ENCODE measurements at places on chromosomes 12 and 14.

DNA sequence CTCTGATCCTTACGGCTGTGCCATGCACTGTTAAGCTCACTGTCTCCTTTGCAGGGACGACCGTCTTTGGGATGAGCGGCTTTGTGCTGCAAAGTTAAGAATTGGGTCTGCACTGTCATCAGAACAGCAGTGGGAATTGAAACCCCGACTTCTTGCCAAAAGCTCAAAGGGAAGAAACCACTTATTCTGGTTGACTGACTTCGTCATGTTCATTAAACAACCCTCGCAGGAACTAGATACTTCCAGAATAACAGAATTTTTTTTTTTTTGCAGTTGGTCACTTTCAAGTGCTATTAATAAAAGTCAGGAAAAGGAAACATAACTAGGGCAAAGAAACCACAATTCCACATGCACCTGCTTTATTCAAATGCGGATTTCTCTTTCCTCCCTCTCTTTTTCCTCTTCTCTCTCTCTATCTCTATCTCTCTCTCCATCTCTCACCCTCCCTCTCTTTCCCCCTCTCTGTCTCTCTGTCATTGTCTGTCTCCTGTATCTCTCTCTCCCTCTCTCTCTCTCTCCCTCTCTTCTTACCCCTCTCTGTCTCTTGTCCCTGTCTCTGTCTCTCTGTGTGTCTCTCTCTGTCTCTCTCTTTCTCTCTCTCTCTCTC, 12.3 kb upstream of the GLT1D1 start:
- DNase-seq: no peak

DNA sequence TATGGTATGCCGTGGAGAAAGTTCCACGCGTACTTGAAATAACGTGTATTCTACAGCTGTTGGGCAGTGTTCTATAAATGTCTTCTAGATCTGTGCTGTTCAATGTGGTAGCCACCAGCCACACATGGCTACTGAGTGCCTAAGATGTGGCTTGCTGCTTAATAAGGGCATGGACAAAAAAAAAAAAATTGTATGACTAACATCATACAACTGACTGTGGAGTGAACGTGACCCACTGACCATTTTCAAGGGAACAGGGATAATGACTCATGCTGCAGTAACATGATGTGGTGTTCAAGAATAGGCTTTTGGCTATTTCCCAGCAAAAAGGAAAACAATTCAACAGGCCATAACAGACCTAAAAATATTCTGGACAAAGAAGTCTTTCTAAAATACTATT, 13.0 kb downstream of the ATG14 start:
- DNase-seq: no peak

GRCh38 chr14:105328678-105329390, 14.3 kb downstream of the PACS2 start:
- DNase-seq: peak; percentile 46

DNA sequence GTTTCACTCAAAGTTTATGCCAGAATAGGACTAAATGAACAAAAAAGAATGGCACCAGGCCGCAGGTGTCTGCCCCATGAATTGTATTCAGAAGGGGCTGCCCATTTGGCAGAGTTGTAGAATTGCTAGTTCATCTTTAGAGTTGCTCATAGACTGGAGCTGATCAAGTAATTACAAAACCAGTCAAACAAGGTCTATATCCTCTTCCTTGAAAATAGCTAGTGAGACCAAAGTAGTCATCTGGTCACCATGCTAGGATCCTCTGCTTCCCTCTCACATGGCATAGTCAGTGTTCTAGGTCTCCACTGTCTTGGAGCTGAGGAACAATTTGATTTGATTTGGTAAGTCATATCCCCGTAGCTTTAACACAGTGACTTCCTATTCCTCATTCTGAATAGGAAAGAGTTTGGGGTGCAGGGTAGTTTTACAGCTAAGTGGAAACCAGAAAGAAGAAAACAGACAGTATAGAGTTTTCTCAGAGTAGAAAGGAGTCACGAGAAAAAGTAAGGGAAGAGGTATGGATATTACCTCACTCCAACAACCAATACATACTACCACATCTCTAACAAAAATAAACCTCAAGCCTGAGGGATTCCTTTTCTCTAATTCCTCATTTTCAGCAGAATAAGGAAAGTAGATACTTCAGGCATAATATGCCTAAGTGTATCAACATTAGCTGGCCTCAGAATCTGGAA, 252.1 kb downstream of the PAWR start:
- no peak for DNase-seq

GRCh38 chr14:73741876-73742519, 27.8 kb upstream of the PNMA1 start:
- DNase-seq: no peak

- no peak for DNase-seq
These were observed 32.3 kb downstream of the PROX2 start for GRCh38 chr14:74843653-74844052.

DNA sequence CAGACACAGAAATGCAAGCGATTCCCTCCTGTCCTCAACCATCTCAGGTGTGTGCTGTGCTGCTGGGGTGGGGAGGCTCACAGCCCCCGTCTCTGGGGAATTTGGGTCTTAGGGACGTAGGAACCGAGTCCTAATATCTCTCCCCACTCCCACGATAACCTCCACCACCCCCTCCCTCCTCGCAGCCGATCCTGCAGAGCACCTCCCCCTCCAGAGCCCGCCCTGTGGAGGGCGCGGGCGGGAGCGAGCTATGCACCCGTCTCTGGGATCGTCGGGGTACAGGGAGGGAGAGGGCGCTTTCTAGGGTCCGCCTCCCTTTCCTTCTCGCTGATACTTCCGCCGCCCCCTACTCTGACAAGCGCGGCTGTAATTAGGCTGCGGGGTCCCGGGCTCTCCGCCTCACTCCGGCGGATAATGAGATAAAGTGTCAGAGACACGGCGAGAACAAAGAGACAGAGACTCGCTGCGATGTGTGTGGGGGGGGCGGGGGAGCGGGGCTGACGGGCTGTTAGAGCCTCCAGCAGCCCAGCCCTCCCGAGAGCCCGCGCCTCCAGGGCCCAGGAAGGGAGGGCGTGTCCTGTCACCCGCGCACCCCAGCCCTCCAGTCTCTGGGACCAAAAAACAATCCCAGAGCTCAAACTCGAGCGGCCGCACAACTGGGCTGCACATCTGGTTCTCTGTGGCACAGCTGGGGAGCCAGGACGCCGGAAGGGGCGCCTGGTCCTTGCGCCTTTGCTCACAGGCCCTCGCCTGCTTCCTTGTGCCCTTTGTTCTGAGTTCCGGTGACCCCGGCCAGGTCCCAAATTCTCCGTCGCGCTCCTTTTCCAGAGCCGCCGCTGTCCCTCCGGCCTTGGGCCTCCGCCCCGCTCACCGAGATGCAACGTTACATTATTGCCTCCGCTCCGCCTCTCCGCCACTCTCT, 8.7 kb downstream of the SHMT2 start:
- peak; percentile 69 for DNase-seq

DNA sequence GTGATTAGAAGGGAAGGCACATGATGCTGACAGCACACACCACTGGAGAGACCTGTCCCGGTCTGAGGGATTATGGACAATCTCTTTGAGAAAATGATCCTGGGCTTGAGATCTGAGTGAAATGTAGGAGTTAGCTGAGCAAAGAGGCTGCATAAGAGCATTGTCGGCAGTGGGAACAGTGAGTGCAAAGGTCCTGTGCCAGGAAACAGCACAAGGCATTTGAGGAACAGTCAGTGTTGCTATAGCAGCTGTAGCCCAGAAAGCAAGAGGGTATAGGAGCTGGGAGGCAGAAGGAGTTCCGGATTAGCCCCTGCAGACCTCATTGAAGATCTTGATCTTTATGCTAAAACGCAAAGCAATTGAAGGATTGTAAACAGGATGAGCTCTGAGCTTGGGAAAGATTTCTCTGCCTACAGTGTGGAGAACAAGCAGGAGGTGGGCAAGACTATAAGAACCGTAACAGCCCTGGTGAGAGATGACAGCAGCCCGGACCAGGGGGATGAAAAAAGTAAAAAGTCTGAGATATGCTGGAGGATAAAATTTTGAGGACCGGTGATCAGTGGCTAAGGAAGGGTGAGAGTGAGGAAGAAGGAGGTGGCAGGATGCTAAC, 28.5 kb downstream of the CFL2 start:
- DNase-seq: no peak

- DNase-seq: no peak
These were observed 16.0 kb upstream of the CMAS start for GRCh38 chr12:22029991-22030390.

DNA sequence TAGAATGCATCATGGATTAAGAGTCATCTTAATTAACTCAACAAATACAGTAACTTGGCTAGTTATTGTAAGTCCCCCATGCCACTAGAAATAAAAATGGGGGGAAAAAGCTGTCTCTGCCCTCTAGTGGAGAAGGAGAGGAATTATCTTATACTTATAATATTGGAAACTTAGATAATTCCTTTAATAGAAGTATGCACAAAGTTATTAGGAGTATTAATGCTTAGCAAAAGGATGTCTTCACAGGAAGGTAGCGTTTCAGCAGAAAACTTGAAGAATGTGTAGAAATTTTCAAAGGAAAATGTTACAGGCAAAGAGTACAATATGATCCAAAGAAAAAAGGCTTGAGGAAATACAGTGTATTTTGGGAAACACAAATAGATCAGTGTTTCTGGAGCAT, 19.8 kb downstream of the OR5AU1 start:
- DNase-seq: no peak

- DNase-seq: no peak
These were observed 27.7 kb upstream of the ETFBKMT start for GRCh38 chr12:31631809-31632208.

GRCh38 chr12:22042976-22043669, 2.9 kb upstream of the CMAS start:
- DNase-seq: no peak

DNA sequence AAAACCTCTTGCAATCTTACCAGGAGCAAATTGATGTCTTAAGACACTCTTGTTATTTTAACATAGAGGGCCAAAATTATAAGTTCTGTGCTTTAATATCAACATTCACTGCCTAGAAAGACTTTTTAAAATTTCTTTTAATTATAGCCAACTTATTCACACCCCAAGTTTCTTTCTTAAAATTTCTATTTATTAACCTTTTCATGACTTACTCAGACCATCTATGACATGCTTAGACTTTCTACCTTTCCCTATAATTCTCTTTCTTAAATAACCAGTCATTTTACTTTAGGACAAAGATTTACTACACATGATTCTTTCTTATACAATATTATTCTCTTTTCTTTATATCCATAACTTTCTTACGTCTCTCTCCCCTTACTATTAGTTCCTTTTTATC, 220.4 kb downstream of the NUBPL start:
- DNase-seq: no peak

- no peak for DNase-seq
These were observed 10.2 kb downstream of the KCNH3 start for GRCh38 chr12:49548822-49549648.

DNA sequence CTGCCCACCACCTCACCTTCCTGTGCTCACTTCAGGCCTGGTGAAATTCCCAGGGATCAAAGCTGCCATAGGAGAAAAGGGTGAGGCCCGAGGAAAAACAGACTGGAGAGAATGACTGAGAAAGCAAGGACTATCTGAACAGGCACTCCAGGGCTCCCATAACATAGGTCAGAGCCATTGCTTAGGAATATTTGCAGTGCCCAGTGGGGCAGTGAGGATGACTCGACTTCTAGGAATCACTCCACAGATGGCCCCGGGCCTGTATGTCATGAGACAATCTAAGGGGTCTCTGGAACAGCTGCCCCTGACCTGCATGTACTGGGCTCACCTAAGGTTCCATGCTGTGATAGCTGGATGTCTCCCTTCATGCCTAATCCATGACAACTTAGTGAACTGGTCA, 51.6 kb downstream of the GPHB5 start:
- no peak for DNase-seq

DNA sequence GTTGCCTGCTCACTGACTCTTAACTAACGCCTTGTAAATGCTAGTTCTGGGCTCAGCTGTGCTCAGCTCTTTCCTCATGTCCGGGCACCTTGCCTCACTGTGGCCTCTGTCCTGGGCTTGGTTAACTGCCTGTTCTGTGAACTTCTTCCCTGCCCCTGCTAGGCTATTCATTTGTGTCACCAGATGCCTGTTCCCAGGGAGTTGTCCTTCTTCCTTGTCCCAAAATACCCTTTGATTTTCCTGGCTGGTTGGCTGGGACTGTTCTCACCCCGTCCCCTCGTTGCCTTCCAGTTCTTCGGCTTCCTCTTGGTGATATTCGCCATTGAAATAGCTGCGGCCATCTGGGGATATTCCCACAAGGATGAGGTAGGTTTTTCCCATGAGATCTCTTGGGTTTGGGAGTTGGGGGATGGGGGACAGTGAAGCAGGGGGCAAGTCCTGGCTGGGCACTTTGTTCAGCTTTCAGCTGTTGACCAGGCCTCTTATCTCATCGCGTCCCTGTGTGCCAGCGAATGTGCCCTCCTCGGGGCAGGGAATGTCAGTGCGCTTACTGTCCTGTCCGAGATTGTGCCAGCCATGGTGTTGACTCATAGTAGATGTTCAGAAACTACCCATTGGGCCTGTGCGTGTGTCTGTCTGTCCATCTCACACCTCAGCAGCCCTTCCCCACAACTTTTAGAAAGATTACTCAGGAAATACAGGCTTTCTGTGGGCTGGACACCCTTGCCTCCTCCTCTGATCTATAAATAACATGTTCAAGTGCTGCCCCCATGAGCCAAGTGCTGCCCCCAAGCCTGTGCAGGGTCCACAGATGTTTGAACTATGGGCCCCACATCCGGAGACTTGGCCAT, 33.1 kb downstream of the CD9 start:
- no peak for DNase-seq

DNA sequence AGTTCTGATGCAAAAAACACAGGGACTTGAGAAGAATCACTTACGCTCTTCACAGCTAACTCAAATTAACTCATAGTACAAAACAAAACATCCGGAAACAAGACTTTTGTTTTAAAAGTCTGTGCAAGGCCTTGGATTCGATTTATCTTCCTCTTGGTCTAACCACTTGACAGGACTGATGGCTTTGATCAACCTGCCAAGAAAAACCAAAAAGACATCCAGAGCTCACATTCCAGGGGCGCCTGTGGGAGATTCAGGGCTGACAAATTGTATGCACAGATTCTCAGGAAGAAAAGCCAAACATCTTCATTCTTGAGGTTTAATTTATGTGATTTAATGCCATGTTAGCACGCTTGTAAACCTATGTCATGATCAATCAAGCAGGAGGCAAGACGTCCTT, 129.1 kb upstream of the TMCC3 start:
- no peak for DNase-seq

DNA sequence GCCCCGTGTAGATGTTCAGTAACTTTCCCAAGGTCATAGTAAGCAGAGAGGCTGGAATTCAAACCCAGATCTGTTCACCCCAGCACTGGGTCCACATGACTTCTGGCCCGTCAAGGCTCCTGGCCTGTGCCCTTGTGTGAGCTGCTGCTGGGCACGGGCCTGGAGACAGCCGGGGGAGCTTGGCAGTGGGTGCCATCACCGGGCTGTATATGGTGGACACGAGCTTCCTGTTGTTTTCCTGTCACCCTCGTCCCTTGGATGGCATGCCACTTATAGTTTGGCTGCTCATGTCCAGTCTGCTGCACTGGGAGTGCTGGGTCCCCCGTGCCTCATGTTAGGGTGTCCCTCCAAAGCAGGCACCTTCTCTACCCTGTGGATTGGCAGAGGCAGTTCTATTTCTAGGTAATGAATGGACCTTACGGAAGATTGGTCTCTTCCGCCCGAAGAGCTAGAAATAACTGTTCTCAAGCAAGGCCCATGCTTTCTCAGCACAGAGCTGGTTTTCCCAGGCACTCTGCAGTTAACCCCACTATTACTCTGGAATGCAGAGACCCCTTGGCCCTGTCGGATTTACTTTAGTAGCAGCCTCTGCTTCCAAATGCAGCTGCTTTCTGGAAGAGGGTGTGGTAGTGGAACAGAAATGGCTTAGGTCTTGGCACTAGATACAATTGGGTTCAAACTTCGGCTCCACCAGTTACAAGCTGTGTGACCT, 44.3 kb downstream of the ELK3 start:
- no peak for DNase-seq

GRCh38 chr14:23183479-23183878, at the start of gene SLC7A8:
Gene SLC7A8, minus strand, starts transcription at chr14:23183660. Its CDS starts 746 bp downstream, at chr14:23182914.
- peak; percentile 76 for DNase-seq

Measured in left forelimb (tissue), 1 donor.